Esophagus squamous epithelium (tissue), 5 donors: ENCODE measurements at places on chromosomes 4 and X.

GRCh38 chr4:129092631-129093190 lies 628 bp downstream of the SCLT1 start:
- no peak for DNase-seq

GRCh38 chr4:121943941-121944340 lies 7.9 kb downstream of the TRPC3 start:
- no peak for DNase-seq

DNA sequence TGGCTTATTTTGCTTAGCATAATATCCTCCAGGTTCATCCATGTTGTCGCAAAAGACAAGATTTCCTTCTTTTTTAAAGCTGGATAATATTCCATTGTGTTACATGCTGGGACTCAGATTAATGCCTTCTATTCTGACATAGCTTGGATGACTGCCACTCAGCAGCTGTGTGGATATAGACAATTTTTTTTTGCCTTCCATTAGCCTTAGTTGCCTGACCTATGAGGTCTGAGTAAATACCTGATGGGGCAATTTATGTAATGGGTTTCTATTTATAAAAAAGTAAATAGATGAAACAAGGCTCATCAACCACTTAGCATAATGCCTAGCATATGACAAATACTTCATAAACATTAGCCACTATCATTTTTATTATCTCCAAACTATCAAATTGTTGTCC lies 515.4 kb downstream of the ZNF674 start:
- no peak for DNase-seq

DNA sequence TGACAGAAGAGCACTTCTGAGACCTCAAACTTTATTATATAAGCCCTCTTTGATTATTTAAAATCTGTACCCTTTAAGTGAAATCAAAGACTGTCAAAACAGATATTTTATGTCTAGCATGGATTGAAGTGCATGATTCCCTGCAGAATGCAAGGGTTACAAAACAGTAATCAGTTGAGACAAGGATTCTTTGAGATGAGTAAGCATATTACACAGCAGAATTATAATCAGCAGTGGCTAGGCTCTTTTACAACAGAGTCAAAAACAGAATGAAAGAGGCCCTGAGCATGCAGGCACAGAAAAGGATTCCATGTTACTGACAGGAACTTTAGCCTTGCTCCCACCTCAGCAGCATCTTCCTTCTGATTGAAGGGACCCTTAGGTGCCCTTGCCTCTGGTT lies 487.9 kb upstream of the GALNT7 start:
- no peak for DNase-seq

DNA sequence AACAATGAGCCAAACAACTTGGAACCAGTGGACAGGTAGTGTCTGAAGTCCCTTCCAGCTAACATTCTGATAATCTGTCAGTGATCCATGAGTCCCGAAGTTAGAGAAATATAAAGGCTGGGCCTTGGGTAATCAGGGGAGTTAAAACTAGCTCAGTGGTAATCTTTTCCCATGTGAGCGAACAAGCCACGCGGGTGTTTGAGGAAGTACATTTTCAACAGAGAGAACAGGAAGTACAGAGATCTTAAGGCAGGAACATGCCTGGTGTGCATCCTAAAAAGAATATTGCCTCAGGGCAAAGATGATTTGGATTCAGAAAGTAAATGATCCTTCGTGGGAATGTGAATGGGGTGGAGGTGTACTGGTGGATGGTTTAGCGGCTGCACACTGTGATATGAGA lies 42.9 kb downstream of the FNIP2 start:
- DNase-seq: no peak

DNA sequence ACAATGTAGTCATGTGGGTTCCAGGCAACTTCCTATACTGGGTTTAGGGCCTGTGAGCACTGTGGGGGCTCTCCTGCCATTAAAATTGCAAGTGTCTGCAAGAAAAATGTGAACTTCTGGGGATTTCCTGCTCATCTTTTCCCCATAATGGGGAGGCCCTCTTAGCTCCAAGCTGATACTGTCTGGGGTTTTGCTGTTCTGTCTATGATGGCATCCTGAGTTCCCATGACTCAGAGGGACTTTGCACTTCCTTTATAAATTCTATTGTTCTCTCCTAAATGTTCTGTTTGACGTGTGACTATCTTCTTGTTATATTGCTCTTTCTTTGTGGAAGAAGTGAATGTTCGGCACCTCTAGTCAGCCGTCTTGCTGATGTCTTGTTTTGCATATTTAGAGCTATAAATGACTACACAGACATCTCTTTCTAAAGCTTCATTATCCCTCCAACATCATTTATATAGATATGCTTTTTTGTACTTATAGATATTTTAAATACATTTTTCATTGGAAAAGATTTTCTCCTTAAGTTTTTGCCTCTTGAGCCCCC lies 465.8 kb downstream of the NAF1 start:
- DNase-seq: no peak

GRCh38 chr4:163611784-163612445 lies 117.4 kb downstream of the TMA16 start:
- no peak for DNase-seq
